Stimulated activated CD8-positive, alpha-beta memory T cell treated with anti-CD3 and anti-CD28 coated beads, Interleukin-4, amount 100 ng/mL, for 4 hours (primary cell): ENCODE measurements at places on chromosomes 1 and 21.

DNA sequence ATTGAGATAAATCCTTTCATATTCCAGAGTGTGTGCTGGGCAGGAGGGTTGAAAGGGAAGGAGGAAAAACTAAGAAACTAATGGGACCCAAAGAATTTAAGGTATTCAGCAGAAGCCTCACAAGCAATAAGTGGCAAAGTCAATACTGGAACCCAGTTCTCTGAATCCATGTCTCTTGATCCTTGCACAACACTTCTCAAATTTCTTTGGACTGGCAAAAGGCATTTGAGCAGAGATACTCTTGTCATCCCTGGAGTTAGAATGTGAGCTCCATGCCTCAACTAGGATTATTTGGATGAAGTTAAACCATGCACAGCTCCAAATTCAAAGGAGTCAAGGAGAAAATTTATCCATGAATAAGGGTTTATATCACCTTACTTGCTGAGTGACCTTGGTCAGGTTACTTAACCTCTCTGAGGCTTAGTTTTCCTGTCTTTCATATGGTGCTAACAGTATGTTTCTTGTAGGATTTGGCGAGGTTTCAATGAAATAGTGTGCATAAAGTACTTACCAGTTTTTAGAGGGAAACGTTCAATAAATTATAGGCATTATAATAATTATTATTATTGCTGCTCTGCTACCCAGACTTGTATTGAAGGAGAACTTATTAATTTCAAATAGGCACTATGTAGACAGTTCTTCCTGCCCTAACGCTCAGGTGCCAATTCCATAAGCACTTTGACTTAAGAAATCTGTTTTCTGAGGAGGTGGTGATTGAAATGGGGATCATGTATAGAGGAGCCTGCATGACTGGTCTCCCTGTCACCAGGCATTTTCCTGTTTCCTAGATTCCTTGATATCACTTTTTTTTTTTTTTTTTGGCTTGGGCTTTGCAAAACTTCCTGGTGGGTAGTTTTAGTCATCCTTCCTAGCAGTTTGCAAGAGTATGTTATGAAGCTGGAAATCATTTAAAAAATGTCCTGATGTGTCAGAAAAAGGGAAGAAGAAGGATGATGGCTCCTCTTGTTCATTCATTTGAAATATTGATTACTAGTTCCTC lies 125.0 kb upstream of the JUN start:
- no peak for DNase-seq

DNA sequence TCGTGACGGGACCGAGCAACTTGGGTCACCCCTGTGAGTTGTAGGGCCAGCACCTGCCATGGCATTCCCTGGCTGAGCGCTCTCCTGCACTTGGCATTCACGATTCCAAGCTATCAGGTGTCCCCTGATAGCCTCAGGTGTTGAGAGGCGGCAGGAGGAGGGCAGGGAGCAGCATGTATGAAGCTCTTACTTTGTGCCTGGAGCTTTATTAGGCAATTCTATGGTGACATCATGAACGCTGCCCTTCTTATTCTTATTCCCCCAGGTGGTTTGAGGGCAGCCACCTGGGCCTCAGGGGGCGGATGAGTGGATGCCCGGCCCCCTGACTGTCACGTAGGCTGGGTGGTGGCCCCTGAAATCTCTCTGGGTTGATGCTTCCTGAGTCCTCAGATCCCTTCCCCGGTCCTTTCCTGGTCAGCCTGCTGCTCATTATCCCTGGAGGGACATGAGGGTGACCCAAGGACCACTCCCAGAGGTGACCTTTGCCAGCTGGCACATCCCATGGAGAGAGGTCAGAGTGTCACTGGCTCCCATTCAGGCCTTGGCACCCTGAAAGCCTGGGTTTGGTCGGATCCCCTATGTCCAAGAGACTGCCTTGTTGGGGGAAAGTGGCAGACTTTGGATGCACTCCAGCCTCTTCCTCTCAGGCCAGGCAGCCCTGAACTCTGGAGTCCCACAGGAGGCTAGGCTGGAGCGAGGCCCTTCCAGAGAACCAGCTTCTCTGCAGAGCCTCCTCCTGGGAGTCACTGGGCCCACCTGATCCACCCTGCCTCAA lies 51.9 kb downstream of the SPSB1 start:
- no peak for DNase-seq

- no peak for DNase-seq
These were observed 10.4 kb downstream of the TDRKH start for GRCh38 chr1:151779852-151780251.

DNA sequence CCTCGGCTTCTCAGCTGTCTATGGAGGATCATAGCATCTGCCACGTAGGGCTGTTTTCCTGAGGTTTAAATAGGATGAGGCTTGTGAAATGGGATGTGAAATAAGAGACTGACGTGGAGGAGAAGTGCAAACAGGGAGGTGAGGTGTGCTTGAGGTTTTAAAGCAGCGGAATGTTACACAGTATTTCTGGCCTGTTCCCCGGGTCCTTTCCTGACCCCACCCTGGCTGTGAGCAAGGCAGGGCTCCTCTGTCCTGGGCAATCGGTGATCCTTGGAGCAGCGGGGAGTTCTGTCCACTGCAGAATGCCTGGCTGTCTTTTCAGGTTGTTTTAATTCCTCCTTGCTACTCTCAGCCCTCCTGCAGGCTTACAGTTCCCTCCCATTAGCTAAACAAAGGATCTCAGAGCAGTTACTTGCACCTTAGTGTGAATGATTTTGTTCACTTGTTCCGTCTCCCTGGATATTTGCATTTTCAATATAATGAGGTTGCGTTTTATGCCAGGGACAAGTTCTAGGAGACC lies 38.6 kb downstream of the LHX4 start:
- no peak for DNase-seq

DNA sequence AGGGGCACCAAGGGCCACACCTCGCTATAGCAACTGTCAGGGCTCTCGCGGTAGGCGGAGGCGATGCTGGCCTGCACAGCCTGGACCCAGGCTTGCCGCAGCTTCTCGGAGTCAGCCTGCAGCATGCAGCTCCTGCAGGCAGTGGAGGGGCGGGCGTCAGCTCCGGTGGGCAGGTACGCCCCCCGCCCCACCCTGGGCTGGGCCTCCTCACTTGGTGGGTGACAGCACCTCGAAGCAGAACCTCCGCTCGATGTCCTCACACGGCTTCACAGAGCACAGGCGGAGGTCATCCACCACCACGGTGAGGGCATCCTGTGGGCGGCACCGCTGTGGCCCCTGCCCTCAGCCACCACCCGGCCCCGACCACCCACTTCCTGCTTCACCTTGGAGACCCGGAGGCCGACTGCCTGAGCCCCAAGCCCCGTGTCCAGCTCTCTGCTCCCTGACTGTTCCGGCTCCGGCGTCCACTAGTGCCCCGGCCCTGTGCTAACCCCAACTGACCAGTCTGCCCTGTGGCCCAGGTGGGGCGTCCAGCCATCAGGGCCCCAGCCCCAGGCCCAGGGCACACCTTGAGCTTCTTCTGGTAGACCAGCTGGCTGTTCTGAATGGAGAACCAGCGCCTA lies 9.8 kb downstream of the ACAP3 start:
- no peak for DNase-seq

- DNase-seq: no peak
These were observed 44.9 kb upstream of the EPHA8 start for GRCh38 chr1:22518379-22518778.

DNA sequence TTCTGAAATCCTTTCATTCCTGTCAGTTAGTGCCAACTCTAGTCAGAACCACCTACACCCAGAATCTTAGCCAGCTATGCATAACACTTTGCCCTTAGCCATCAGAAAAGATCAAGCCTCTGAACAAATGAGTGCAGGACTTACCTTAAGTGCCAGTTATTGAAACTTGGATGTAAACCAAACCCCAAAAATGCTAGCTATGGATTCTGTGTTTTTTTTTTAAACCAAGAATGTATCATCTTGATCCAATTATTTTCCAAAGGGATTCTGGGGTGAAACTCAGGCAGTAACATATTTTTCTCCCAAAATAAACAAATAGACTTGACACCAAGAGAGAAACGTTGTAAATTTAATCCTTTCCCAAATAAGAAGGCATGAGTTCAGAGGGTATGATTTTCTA lies 538.6 kb upstream of the ADAMTS5 start:
- DNase-seq: no peak

GRCh38 chr1:205046870-205047269 lies 3.9 kb downstream of the CNTN2 start:
- DNase-seq: no peak

DNA sequence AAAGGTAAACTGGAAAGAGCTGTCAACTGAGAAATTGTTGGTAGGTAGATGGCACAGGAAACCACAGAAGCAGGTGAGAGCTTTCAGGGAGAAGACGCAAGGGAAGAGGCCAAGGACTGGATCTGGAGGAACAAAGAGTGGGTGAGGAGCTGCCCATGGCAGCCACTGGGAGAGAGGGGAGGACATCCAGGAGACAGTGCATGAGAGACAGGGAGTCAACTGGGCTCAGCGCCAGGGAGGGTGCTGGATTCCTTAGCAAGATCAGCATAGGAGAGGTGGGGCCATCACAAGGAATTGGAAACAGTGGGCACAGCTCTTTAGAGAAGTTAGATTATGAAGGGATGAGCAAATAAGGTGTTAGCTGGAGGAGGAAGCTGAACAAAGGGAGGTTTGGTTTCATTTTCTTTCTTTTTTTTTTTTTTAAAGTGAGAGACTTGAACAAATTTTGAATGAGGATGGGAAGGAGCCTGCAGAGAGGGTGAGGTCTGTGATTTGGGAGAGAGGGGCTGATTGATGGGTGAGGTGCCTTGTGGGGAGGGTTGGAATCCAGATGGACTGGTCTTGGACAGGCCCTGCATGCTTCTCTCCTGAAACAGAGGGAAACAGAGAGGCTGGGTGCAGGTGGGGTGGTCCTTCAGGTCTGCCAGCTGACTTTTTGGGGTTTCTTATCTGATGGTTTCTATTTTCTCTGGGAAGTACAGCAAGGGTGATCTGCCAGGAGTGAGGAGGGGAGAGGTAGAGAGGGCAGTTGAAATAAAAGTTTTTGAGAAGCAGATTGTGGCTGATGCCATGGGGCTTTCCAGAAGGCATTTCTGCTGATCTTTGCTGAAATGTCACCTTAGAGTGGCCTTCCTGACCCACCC lies 5.4 kb downstream of the CYP4B1 start:
- DNase-seq: no peak

DNA sequence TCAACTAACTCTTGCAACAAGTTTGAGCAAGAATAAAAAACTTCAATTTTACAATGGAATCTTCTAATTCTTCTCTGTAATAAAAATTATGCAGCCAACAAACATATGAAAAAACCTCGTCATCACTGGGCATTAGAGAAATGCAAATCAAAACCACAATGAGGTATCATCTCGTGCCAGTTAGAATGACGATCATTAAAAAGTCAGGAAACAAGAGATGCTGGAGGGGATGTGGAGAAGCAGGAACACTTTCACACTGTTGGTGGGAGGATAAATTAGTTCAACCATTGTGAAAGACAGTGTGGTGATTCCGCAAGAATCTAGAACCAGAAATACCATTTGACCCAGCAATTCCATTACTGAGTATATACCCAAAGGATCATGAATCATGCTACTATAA lies 327.5 kb upstream of the LYPLAL1 start:
- no peak for DNase-seq

- no peak for DNase-seq
These were observed 84.7 kb downstream of the TRIM11 start for GRCh38 chr1:228321895-228322294.

DNA sequence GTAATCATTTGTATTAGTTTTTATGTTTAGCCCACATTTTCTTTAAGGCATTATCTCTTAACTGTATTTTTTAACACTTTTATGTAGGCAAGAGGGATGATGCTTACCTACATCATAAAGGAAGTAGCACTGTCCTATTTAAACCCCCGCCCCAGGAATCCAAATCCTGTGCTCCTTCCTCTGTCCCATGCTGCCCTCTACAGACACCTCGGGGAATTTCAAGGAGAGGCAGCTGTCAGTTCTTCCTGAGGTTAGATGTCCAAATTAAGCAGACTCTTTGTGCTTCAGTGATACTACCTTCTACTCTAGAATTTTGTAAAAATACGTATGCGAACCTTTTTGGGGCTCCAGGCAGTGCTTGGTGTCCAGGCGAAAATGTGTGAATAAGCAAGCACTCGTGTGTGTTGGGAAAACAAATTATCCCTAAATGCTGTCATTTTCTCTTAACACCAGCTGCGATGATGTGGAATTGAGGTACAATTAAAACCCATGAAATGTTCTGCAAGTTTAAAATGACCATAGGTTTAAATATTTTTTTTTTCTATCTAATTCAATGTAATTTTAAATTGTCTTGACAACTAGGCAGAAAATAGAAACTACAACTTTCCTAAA lies 19.2 kb downstream of the CRCT1 start:
- DNase-seq: no peak

DNA sequence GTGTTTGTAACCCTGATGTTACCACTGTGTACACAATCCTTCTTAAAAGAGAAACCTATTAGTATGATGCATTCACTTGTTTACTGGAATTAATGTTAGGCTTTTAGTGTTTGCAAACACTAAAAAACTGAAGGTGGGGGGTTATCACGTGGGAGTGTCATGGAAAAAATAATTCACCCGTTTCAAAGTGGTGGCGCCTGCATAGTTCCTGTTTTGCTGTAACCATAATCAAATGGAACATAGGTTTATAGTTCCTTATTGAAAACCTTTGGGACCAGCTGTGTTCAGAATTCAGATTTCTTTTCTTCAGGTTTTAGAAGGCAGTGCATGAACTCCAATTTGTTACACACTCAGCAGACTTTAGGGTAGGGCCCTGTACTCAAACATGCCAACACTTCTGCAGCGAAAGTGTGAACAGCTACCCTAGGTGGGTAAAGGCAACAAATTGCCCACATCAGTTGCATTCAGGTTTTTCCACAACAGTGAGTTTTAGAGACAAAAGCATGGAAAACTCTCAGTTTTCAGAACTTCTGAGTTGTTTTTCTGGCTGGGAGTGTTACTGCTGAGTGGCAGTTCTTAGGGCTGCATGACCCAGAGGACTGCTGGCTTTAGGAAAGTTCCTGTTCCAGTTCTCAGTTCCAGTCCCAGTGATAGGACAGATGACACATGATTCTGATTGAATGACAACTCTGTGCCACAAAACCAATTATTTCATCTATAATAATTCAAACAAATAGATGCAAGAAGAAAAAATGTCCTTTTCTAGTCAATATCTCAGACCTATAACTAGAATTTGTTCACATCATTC lies 29.1 kb upstream of the IVNS1ABP start:
- no peak for DNase-seq

GRCh38 chr1:162916407-162916806 lies 55.4 kb upstream of the CCDC190 start:
- DNase-seq: no peak
